ENCODE measurements at places on chromosomes 5 and 9.

- no peak for DNase-seq
These were observed 16.3 kb downstream of the NMRK1 start for GRCh38 chr9:75071530-75072122.

GRCh38 chr5:56668996-56669395 is 146.4 kb upstream of the MAP3K1 start:
- DNase-seq, result no peak

DNA sequence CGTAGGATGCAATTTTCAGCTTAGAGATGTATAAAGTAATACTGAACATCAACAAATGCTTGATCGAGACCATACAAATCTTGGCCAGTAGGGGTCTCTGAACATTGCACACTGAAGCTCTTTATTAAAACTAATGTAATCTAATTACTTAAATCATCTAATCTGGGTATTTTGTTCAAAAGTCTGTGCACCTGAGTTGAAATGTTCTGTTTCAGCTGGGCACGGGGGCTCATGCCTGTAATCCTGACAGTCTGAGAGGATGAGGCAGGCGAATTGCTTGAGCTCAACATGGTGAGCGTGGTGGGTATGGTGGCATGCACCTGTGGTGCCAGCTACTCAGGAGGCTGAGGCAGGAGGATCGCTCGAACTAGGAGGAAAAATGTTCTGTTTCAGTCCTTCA is 41.0 kb downstream of the ESM1 start:
- peak; percentile 17 for DNase-seq

DNA sequence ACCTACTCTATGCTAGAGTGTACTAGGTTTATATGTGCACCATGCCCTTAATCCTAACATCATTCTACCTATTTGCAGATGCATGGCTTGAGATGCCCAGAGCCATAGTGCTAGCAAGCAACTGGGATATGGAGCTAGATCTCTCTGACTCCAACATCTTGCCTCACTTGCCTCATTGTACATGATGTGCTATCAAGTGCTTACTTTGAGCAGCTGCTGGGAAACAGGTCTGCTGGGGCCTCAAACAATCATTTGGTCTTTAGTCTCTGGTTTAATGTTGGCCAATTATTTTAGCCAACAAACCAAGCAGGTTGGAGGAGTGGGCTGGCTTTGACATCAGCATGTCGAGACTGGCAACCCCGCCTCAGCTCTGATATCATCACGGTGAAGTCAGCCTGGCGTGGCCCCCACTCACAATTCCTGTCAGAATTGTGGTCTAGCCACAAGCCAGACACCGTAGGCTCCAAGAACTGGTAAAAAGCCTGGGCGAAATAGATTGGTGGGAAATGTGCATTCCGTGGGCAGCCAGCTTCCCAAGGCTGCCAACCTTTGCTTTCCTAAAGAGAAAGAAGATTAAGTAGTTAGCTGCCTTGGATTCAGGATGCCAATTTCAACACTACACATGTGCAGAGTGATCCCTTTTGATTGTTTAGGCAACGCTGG is 21.1 kb upstream of the GAS1 start:
- no peak for DNase-seq

- no peak for DNase-seq
These were observed 222.5 kb downstream of the NXNL2 start for GRCh38 chr9:88757406-88758010.

GRCh38 chr9:89807101-89807395 is 202.2 kb downstream of the GADD45G start:
- no peak for DNase-seq

- DNase-seq, result no peak
These were observed 120.2 kb upstream of the CCDC152 start for GRCh38 chr5:42636425-42636824.

GRCh38 chr5:170631466-170632195 is 127.8 kb downstream of the KCNIP1 start:
- no peak for DNase-seq

DNA sequence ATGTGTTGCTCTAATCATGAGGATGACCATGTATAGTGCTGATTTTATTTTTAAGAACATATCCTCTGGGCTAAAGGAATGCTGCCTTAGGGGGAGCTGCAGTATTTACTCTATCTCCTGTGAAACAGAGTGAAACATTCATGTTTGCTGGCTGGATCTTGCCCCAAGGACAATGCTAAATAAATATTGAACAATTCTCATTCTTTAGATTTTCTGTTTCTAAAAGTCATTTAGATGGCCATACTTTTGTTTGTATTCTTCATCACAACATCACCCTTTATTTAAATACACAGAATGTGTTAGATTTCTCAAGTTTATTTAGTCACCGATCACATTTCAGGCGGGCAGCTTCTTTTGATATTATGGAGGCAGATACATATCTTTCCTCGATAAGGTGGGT is 103.3 kb downstream of the ARHGEF28 start:
- no peak for DNase-seq

- DNase-seq, result peak; percentile 72
These were observed 467 bp upstream of the PHF19 start for GRCh38 chr9:120877276-120878034.

GRCh38 chr5:68110894-68111293 is 104.7 kb upstream of the PIK3R1 start:
- DNase-seq, result no peak

- no peak for DNase-seq
These were observed 48.5 kb upstream of the SNCAIP start for GRCh38 chr5:122263352-122264030.

- no peak for DNase-seq
These were observed 36.2 kb downstream of the SECISBP2 start for GRCh38 chr9:89354471-89354870.

- no peak for DNase-seq
These were observed 95.5 kb downstream of the LMX1B start for GRCh38 chr9:126709241-126709640.

- no peak for DNase-seq
These were observed 7.4 kb downstream of the SHC3 start for GRCh38 chr9:89171231-89171630.

DNA sequence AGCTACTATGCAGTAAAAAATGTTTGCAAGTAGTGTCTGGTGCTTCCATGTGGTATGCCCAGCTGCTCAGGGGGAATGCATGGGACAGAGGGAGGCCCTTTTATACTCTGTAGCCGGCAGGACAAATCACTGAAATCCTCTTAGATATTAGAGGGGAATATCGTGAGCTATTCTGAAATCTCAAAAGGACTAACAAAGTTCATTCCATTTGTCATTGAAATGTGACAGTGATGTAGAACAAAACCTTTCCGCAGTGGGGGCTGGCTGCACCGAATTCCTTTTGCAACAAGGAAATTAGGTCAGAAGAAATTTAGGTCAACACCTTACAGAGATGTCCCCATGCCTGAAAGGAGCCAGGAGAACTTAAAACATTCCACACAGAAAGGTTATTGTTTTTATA is 72.4 kb upstream of the MEF2C start:
- no peak for DNase-seq

- no peak for DNase-seq
These were observed 22.7 kb upstream of the UGCG start for GRCh38 chr9:111873901-111874300.

DNA sequence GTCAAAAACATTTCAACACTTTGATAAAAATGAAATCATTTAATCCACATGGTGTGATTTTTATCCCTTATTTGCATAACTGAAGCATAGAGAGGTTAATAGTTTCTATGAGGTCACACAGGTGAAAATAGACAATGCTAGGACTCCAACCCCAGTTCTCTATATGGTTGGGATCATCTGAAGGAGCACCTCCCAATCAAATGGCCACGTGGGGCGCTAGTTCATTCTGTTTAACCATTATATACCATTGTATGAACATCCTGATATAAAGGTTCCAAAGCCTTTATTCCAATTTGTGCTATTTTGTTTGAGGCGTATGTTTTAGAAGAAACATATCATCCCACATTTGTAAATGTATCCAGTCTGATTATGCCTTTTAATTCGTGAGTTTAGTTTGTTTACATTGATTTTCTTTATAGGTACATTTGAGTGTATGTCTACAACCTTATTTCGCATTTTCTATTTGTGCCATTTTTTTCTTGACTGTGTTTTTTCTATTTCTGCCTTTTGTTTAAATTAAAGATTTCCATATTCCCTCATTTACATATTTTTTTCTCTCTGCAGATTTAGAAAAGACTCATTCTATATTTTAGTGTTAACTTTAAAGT is 1092.0 kb downstream of the MAT2B start:
- DNase-seq, result no peak

DNA sequence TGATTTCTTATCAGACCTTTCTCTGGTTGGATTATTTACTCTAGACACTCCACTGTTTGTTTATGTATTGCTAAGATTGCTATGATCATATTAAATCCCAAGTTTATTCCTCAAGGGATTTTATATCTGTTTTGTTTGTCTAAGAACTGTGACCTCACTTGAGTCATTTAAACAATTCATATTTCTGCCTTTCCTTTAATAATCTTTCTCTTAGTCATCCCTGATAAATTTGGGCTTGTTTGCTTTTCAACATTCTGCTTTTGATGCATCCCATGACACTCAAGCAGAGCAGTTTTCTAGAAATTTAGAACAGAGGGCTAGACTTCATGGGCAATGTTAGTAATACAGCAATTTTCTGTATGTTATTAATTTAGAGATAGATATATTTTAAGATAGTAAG is 231.6 kb upstream of the TNC start:
- no peak for DNase-seq

DNA sequence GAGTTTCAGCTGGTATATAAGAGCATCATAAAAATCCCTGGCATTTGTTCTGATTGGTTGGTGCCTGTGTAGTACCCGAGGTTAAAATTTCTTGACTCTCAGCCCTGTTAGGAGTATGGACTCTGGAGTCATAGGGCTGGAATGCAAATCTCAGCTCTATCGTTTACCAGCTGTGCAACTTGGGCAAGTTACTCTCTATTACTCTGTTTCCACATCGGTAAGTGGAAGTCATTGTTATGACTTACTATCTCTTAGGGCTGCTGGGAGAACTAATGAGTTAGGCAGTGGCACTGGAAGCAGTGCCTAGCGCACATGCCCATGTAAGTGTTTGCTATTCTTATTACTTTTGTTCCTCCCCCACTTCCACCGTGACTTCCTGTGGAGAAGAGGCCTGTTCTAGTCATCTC is 141.6 kb downstream of the BOD1 start:
- DNase-seq, result no peak

- DNase-seq, result no peak
These were observed 117.5 kb downstream of the ADAMTS2 start for GRCh38 chr5:179227580-179228311.

GRCh38 chr9:19371942-19372341 is 8.1 kb downstream of the RPS6 start:
- DNase-seq, result no peak

DNA sequence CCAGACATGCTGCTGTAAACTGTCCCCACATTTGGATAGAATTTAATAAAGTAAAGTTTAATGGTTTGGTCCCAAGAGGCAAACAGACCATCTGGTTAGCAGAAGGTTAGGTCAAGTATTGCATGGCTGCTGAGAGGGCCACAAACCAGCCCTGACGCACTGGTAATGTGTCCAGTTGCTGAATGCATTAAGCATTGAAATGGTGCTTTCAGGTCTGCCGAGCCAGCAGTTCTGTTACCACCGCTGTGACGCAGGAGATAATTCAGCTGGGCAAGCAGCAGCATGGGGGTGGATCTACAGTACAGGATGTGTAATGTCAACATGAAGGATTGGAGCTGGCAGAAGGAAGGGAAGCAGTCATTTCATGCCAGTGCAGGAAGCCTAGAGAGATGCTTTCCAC is 16.0 kb downstream of the ZNF462 start:
- no peak for DNase-seq

DNA sequence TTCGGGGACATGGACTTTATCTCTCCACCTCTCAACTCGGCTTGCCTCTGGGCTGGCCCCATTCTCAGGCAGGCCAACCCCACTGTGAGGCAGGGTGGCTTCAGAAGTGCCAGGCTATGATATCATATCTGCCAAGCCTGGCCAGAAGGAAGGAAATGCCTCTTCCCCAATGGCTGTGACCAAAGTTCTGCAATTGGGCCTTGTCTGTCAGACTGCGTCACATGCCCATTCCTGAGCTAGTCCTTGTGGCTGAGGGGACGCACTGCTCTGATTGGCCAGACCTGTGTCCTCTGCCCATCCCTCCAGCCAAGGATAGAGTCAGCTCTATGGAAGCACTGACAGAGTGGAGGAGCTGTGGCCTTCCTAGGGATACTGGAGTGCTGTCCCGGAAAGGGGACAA is 11.9 kb downstream of the SMIM23 start:
- DNase-seq, result no peak

DNA sequence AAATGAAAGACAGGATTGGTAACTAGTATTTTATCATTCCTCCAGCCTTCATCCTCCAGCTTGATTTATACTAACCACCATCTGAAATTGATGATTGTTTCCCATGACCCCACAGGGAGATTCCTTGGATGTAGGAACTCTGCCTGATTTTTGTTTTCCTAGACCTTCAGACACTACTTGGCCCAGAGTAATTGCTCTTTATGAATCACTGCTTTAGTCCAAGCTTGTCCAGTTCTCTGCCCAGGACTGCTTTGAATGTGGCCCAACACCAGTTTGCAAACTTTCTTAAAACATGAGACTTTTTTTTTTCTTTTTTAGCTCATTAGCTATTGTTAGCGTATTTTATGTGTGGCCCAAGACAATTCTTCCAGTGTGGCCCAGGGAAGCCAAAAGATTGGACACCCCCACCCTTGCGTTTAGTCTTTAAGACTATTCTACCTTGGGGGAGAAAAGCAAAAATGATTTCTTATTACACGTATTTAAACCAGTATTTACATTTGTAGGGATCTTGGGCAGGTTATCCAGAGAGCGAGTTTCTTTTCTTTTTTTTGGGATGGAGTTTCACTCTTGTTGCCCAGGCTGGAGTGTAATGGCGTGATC is 18.4 kb downstream of the BASP1 start:
- DNase-seq, result no peak

- no peak for DNase-seq
These were observed 529.1 kb upstream of the CLINT1 start for GRCh38 chr5:158388021-158388420.

GRCh38 chr5:77518304-77518703 is 26.2 kb upstream of the WDR41 start:
- no peak for DNase-seq

DNA sequence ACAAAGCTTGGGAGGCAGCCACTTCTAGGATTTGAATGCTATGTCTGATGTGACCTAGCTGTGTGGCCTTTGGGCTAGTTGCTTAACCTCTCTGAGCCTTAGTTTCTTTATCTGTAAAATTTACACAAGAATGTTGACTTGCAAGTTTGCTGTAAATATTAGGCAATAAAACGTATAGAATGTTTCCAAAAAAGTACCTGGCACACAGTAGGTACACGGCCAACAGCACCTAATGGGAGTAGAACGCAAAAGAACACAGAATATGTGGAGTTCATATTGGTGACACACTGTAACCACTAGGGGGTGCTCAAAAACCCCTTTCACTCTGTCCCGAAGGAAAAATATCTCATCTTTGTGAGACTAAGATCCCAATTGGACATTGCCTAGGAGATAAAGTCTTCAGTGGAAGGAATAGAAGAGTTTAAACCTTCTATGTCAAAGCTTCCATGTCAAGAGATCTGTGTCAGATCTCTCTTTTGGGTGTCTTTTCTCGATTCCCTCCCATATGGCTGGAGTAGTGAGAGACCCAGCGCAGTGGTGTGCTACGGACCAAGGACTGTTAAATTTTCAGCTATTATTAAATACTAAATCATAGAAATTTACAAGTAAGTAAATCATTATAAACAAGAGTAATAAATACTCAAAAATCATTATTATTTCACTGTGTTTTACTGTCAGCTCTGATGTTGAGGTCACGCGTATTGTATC is 145.4 kb upstream of the RAD23B start:
- DNase-seq, result no peak
